ENCODE measurements at places on chromosomes 1 and 21.

- no peak for DNase-seq
- H3K4me3 ChIP-seq, result no peak overlapping the region
- no peaks in the 10 kb centered on the region for H3K36me3 ChIP-seq
- no peak overlapping the region for H3K27ac ChIP-seq
- H3K27me3 ChIP-seq, result no peaks in the 10 kb centered on the region
Measured at GRCh38 chr1:110249256-110249655, 39.1 kb downstream of the KCNC4 start.

DNA sequence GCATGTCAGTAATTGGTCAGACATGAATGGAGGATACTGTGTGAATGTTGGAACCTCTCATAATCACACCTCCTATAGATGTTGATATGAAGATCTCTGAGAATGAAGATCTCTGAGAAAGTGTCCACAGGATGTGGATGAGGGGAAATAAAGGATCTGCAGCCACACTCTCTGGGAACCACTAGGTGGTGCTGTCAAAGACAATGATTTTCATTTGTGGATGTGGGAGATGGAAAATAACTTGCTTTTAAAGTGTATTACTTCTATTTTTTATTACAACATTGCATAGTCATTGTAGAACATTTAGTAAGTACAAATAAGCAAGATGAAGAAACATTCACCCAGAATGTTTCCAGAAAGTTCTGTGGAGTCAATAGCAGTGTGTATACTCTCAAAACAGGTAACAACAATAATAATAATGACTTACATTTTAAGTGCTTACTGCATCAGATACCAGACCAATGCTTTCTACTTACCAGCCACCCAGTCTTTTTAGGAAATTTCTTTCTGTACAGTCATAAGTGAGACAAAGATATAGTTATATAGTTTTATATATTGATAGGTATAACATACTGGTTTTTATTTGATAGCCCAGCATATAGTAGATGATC is 128.2 kb downstream of the ATG4C start:
- no peaks in the 10 kb centered on the region for H3K4me1 ChIP-seq
- no peaks in the 10 kb centered on the region for H3K36me3 ChIP-seq
- H3K27me3 ChIP-seq, result no peaks in the 10 kb centered on the region
- no peak overlapping the region for H3K27ac ChIP-seq
- no peak for DNase-seq
- H3K4me3 ChIP-seq, result no peak overlapping the region

DNA sequence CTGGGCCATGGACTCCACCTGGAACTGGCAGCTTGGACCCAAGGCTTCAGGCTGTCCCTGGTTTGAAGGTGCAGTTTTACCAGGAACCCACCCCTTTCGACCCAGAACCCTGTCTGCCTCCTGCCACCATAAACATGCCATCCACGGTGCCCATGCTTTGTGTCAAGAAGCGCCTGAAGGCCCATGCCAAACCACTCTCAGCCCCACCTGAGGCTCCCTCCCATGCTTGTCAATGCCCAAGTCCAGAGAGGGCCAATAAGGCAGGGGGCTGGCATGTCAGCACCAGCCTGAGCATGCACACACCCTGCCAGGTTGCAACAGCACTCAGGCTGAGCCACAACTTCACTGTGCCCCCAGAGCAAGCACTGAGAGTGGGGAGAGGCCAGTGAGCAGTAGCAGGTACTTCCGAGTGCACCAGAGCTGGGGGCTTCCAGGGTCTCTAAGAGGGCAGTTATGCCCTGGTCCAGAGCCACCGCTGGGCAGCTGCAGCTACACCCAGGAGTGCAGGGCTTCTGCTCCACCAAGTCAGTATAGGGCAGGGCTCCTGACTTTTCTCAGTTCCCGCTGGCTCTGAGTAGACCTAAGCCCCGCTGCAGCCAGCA is 1256.0 kb downstream of the AMY1C start:
- no peak for DNase-seq
- no peak overlapping the region for H3K27ac ChIP-seq
- H3K27me3 ChIP-seq, result no peaks in the 10 kb centered on the region

GRCh38 chr1:182428043-182428442 is 21.9 kb upstream of the RGSL1 start:
- H3K27me3 ChIP-seq, result no peaks in the 10 kb centered on the region
- H3K36me3 ChIP-seq, result no peaks in the 10 kb centered on the region
- H3K27ac ChIP-seq, result no peak overlapping the region
- H3K4me3 ChIP-seq, result no peak overlapping the region
- no peaks in the 10 kb centered on the region for H3K4me1 ChIP-seq
- no peak for DNase-seq

GRCh38 chr1:38565020-38565491 is 294.5 kb downstream of the RRAGC start:
- H3K4me1 ChIP-seq, result peaks cover 5% of the 10 kb centered on the region
- no peak for DNase-seq

GRCh38 chr21:45963232-45963570 is 18.4 kb upstream of the COL6A1 start:
- H3K36me3 ChIP-seq, result no peaks in the 10 kb centered on the region
- H3K4me3 ChIP-seq, result no peak overlapping the region
- DNase-seq, result no peak
- H3K27me3 ChIP-seq, result no peaks in the 10 kb centered on the region
- H3K27ac ChIP-seq, result no peak overlapping the region

GRCh38 chr1:154726896-154727753 is 119.1 kb upstream of the ADAR start:
- H3K27ac ChIP-seq, result no peak overlapping the region
- H3K4me1 ChIP-seq, result no peaks in the 10 kb centered on the region
- DNase-seq, result no peak

GRCh38 chr1:153540394-153541361 is at the start of gene S100A5:
Gene S100A5 (minus strand): TSS chr1:153540934. CDS start chr1:153540191, 743 bp downstream.
- H3K27ac ChIP-seq, result peak within 1 kb of the TSS; percentile 97
- no peak for DNase-seq
- no peaks in the 10 kb centered on the region for H3K4me1 ChIP-seq
- H3K36me3 ChIP-seq, result no peaks in the 10 kb centered on the region
- H3K27me3 ChIP-seq, result no peaks in the 10 kb centered on the region

- no peaks in the 10 kb centered on the region for H3K36me3 ChIP-seq
- H3K27ac ChIP-seq, result no peak overlapping the region
- no peaks in the 10 kb centered on the region for H3K27me3 ChIP-seq
- no peak overlapping the region for H3K4me3 ChIP-seq
- no peak for DNase-seq
- no peaks in the 10 kb centered on the region for H3K4me1 ChIP-seq
Measured at GRCh38 chr1:90317628-90318027, 322.7 kb downstream of the ZNF326 start.

DNA sequence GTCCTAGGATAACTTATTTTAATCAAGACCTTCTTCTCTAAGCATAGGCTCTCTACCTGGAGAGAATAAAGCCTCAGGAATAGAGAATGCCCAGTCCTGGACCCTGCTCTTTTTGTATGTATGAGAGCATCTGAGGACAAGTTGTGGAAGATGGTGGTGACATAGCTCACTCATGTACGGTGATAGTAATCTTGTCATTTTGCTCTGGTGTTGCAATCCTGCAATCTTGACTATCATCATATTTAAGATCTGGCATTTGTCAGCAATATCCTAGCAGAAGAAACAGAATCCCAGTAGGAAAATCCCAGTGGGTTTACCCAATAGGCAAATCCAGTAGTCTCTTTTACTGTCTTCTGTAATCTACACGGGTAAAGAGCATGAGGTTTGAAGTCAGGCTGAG is 21.6 kb upstream of the SERBP1 start:
- DNase-seq, result no peak
- no peaks in the 10 kb centered on the region for H3K4me1 ChIP-seq
- no peaks in the 10 kb centered on the region for H3K27me3 ChIP-seq

GRCh38 chr1:91683598-91683951 is 182.9 kb downstream of the CDC7 start:
- peak overlapping the region; percentile 78 for H3K27ac ChIP-seq
- no peaks in the 10 kb centered on the region for H3K27me3 ChIP-seq
- peaks cover 24% of the 10 kb centered on the region for H3K4me1 ChIP-seq
- H3K4me3 ChIP-seq, result no peak overlapping the region
- DNase-seq, result no peak

- no peaks in the 10 kb centered on the region for H3K27me3 ChIP-seq
- H3K36me3 ChIP-seq, result peaks cover 4% of the 10 kb centered on the region
- H3K4me3 ChIP-seq, result no peak overlapping the region
- H3K4me1 ChIP-seq, result no peaks in the 10 kb centered on the region
- peak; percentile 11 for DNase-seq
Measured at GRCh38 chr1:197614916-197615692, 160.2 kb downstream of the DENND1B start.

DNA sequence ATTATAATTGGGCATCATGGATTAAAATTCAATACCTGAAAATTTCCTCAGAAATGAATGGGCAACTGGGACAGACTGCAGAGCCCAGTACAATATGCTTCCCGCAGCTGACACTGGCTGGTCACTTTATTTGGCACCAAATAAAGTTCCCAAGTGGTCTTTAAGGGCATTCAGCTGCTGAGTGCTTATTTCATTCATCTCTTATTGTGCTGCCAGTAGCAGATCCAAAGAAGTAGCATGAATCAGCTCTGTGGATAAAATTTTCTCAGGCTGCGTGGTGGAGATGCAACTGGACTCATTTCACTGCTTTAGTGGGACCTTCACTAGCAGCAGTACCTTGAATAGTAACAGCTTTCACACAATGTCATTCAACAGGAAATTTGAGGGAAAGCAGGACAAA is 226.3 kb upstream of the ADGRL2 start:
- no peaks in the 10 kb centered on the region for H3K4me1 ChIP-seq
- no peak overlapping the region for H3K4me3 ChIP-seq
- no peaks in the 10 kb centered on the region for H3K36me3 ChIP-seq
- no peaks in the 10 kb centered on the region for H3K27me3 ChIP-seq
- no peak for DNase-seq

DNA sequence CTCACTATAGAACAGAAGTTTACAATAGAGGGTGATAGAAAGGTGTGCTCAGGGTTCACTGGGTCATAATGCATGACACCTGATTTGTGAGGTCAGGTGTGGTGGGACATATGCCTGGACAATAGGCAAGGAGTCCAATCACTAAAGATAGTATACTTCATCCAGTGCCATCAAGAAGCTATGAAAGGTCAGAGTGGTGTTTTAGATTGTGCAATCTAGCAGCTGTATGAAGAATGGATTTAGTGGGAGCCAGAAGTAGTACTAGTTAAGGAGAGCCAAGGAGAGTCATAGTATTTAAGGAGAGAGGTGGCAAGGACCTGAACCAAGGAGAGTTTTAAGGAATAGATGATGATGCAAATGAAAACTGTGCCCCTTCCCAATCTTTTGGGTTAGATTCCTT is 80.6 kb upstream of the C1orf105 start:
- DNase-seq, result no peak
- peaks cover 16% of the 10 kb centered on the region for H3K4me1 ChIP-seq
- no peaks in the 10 kb centered on the region for H3K36me3 ChIP-seq
- no peak overlapping the region for H3K27ac ChIP-seq

DNA sequence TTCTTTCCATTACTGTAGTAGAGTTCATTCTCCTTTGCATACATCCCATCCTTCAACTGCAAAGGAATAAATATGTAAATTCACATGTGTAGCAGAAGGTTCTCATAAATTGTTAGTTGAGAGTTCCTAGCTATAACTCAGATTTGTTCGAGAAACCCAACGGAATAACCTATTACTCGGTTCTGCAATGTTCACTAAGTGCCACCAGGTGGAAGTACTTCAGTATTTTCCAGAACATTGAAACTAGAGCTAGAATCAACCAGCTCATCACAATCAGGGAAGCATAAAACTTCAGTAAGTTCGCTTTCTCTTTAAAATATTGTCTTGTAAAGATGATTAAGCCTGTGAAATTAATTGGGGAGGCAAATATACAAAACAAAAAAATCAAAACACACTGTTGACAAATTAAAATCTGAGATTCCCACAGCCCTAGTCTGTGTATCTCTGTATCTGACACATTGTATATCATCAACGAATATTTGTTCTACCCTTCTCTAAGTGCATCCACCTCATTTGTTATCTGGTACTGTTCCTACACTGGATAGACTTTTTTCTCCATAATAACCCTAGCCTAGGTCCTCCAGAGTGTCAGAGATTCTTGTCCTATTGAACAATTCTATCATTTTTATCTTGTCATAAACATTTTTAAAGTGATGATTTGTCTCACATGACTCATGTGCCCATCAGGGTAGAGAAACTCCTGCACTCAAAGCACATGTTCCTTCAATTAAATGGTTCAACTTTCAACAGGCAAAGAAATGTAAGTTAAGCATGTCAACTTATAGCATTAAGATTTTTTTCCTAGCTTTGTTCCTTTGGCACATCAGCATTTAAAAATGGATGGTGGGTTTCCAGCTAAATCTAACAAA is 31.9 kb downstream of the MROH9 start:
- H3K36me3 ChIP-seq, result no peaks in the 10 kb centered on the region
- no peaks in the 10 kb centered on the region for H3K27me3 ChIP-seq
- DNase-seq, result no peak
- H3K27ac ChIP-seq, result no peak overlapping the region
- no peaks in the 10 kb centered on the region for H3K4me1 ChIP-seq
- no peak overlapping the region for H3K4me3 ChIP-seq

DNA sequence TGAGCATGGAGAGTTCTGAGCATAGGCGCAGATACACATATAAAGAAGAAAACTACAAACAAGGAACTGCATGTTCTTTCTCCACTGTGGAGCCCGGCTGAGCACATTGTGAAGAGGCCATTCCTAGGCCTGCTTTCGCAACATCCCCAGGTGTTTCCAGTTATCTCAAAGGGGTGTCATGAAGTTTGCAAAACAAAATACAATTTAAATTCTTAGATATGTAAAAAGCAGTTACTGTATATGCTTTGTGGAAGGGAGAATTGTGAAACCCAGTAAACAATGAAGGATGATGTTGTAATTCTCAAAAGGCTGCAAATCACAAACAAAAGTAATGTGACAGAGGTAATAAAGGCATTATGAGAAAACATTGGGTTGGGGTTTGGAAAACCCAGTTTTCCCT is 98.6 kb upstream of the ZNF644 start:
- H3K4me1 ChIP-seq, result peaks cover 5% of the 10 kb centered on the region
- no peaks in the 10 kb centered on the region for H3K36me3 ChIP-seq
- H3K27ac ChIP-seq, result no peak overlapping the region
- peak; percentile 32 for DNase-seq
- H3K4me3 ChIP-seq, result no peak overlapping the region

- H3K27ac ChIP-seq, result no peak overlapping the region
- H3K4me3 ChIP-seq, result no peak overlapping the region
- no peaks in the 10 kb centered on the region for H3K4me1 ChIP-seq
- no peaks in the 10 kb centered on the region for H3K36me3 ChIP-seq
- DNase-seq, result no peak
- no peaks in the 10 kb centered on the region for H3K27me3 ChIP-seq
Measured at GRCh38 chr1:158334526-158335212, 3.3 kb upstream of the CD1B start.

GRCh38 chr1:76465030-76465429 is 390.5 kb downstream of the ST6GALNAC3 start:
- no peaks in the 10 kb centered on the region for H3K36me3 ChIP-seq
- H3K4me1 ChIP-seq, result no peaks in the 10 kb centered on the region
- no peak for DNase-seq

Data from tibial nerve (tissue), 4 donors.